Forelimb muscle (tissue), 1 donor: ENCODE measurements at places on chromosomes 1 and 21. TPM values are rescaled to one million over a fixed set of nuclear protein-coding genes. Genes with fewer than 3 reads are reported as not detected.

DNA sequence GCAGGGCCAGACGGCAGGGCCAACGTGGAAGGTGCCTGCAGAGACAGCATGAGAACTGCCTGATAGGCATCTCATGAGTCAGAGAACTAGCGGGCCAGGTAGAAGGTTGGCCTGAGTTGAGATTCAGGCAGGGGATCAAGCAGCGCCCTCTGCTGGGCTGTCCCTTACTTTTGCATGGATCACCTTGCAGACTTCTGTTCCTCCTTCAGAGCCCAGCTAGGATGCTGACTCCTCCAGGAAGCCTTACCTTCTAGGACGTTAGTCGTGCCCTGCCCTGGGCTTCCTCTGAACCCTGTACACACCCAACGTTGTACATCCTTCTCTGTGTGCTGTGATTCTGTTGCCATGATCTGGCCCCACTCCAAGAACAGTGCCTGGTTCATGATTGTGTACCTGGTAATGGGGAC is 231.3 kb upstream of the VAMP3 start:
- DNase-seq, result no peak

GRCh38 chr21:17119466-17120297 is 393.2 kb upstream of the CXADR start:
- DNase-seq, result no peak

DNA sequence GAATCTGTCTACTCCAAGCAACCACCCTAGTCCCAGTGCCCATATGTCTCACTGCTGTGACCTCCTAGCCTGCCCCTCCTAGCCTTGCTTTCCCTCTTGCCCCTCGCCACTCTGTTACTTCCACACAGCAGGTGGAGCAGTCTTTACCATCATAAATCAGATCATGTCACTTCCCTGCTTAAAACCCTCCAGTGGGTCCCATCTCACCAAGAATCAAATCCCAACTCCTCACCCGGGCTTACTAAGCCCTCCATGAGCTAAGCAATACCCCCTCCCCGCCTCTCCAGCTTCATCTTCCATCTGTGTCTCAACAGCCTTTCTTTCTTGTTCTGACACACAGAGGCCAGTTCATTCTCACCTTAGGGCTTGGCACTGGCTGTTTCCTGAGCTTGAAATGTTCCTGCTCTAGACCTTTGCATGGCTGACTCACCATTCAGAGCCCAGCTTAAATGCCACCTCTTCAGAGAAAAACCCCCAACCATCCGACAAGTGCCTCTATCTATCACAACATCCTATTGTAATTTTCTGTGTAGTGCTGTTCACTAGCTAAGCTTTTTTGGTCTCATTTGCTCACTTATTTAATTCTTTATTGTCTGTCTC is 22.3 kb downstream of the KNCN start:
- no peak for DNase-seq

DNA sequence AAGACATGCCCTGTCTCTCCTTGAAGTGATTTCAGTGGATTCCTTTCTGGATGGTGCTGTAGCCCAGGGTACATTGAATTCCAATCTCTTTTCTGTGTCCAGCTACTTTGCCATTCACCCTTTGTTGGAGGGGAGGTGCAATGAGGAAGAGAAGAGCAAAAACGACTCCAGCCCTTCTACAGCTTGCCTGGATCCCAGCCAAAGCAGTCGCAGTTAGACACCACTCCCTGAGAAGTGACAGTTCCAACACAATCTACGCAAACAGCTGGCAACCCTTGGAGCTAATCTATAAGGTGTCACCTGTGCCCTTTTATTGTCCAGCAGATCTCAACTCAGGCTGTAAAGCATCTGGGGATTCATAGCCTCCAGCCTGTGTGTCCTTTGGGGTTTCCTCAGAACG is 4.6 kb downstream of the CD244 start:
- no peak for DNase-seq

- no peak for DNase-seq
Observed at GRCh38 chr1:98660940-98661543, 479 bp upstream of the SNX7 start.

GRCh38 chr1:55305735-55306134 is 90.6 kb upstream of the USP24 start:
- no peak for DNase-seq

DNA sequence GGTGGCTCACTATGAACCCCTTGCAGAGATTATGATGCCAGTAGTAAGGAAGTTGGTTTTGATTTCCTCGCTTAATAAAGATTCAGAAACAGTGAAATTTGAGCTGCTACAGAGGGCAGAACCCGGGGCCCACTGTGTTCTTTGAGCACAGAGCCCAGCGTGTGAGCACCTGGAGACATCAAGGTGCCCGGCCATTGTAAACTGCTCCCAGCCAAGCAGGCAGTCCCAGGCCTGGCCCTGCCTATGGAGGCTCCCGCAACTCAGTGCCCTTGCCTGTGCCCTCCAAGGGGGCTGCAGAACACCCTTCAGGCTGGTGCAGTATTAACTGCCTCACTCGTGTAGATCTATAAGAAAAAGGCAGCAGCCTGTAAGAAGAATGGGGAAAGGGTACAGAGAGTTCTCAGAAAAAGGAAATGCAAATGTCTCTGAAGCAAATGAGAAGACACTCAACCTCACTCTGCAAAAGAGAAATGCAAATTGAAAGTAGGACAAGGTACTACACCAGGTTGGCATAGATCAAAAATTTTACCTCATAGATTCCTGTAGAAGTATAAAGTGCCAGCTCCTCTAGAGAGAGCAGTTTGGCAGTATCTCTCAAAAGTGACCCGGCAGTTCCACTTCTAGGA is 323.7 kb downstream of the HHAT start:
- DNase-seq, result no peak

GRCh38 chr1:21216835-21217811 is 40.4 kb upstream of the EIF4G3 start:
- no peak for DNase-seq

BRDT gene
- not detected for polyA plus RNA-seq

KRTAP11-1 gene
- polyA plus RNA-seq, result not detected

PLEKHA6 gene
- 3.0 TPM for polyA plus RNA-seq

LYPD8 gene
- not detected for polyA plus RNA-seq

NMNAT2 gene
- polyA plus RNA-seq, result 0.68 TPM

SNX7 gene
- 23.6 TPM for polyA plus RNA-seq
